Bronchus fibroblast of lung (primary cell): ENCODE measurements at places on chromosomes 16 and 17. TPM values are rescaled to one million over a fixed set of nuclear protein-coding genes. Genes with fewer than 3 reads are reported as not detected.

Gene SLC22A31
- total RNA-seq = 0.45 and 1.7 TPM in 2 replicates

Gene TMEM114
- total RNA-seq = not detected in 2 replicates

Gene IL21R
- total RNA-seq = 16.1 and 16.8 TPM in 2 replicates

Gene CTRB2
- not detected in 2 replicates for total RNA-seq

Gene CHST6
- 1.0 and 2.0 TPM in 2 replicates for total RNA-seq

Gene DNAH2
- under 0.01 and 0.17 TPM in 2 replicates for total RNA-seq

Gene CCL18
- total RNA-seq = not detected in 2 replicates

Gene AP1G1
- total RNA-seq = 40.2 and 44.9 TPM in 2 replicates

Gene TMEM100
- total RNA-seq = 2.7 and 3.4 TPM in 2 replicates

Gene SOX15
- total RNA-seq = 2.4 and 2.7 TPM in 2 replicates

Gene TEKT1
- total RNA-seq = not detected in 2 replicates

Gene ACSM3
- 0.17 and 0.45 TPM in 2 replicates for total RNA-seq

Gene NLRP1
- total RNA-seq = 22.3 and 24.4 TPM in 2 replicates

Gene KRT32
- not detected in 2 replicates for total RNA-seq

Gene NPW
- total RNA-seq = 1.6 and 1.8 TPM in 2 replicates

Gene TEFM
- total RNA-seq = 6.7 and 9.2 TPM in 2 replicates

Gene PRDM7
- total RNA-seq = not detected in 2 replicates

Gene KRTAP9-4
- not detected in 2 replicates for total RNA-seq

Gene CASKIN1
- under 0.01 TPM in 1 of 2 replicates, not detected in the other for total RNA-seq

Gene KRTAP16-1
- not detected in 2 replicates for total RNA-seq

Gene MLST8
- total RNA-seq = 80.4 and 86.6 TPM in 2 replicates

Gene VPS9D1
- total RNA-seq = 8.5 and 9.6 TPM in 2 replicates

Gene IRF8
- 0.30 TPM in 1 of 2 replicates, not detected in the other for total RNA-seq

Gene ITGB3
- 2.4 and 2.8 TPM in 2 replicates for total RNA-seq

Gene CLDN6
- total RNA-seq = 0.15 and 0.17 TPM in 2 replicates

Gene CFAP97D1
- not detected in 2 replicates for total RNA-seq

Gene HSPB9
- not detected in 2 replicates for total RNA-seq

Gene CD300LB
- not detected in 2 replicates for total RNA-seq

Gene KRTAP1-5
- total RNA-seq = 0.50 and 0.59 TPM in 2 replicates

Gene ATAD5
- 2.2 and 3.5 TPM in 2 replicates for total RNA-seq

Gene CACNG1
- not detected in 2 replicates for total RNA-seq

Gene LITAFD
- total RNA-seq = not detected in 2 replicates

Gene RNF222
- not detected in 2 replicates for total RNA-seq

Gene MTSS2
- total RNA-seq = 75.5 and 76.1 TPM in 2 replicates

Gene TERB1
- total RNA-seq = not detected in 2 replicates

Gene MT1A
- total RNA-seq = 23.9 and 27.7 TPM in 2 replicates

Gene MMP15
- total RNA-seq = 2.2 TPM in 2 replicates

Gene CSH2
- not detected in 2 replicates for total RNA-seq

Gene CD7
- 0.30 and 0.34 TPM in 2 replicates for total RNA-seq

Gene P2RX5
- 1.0 and 1.3 TPM in 2 replicates for total RNA-seq

Gene FBRS
- total RNA-seq = 19.3 TPM in 2 replicates

Gene RPA1
- total RNA-seq = 27.1 and 31.4 TPM in 2 replicates

Gene ZNF764
- 5.5 and 6.2 TPM in 2 replicates for total RNA-seq

Gene SLFN12L
- under 0.01 and 0.15 TPM in 2 replicates for total RNA-seq

Gene AOC3
- under 0.01 and 0.15 TPM in 2 replicates for total RNA-seq

Gene UNC13D
- 0.84 and 1.5 TPM in 2 replicates for total RNA-seq

Gene ASIC2
- 0.34 and 0.45 TPM in 2 replicates for total RNA-seq

Gene EFNB3
- total RNA-seq = 0.67 and 0.89 TPM in 2 replicates

Gene MRM1
- total RNA-seq = 6.5 and 9.4 TPM in 2 replicates

Gene TMEM235
- not detected in 2 replicates for total RNA-seq

Gene DHRS11
- total RNA-seq = 10.8 and 11.1 TPM in 2 replicates

Gene CLDN9
- not detected in 2 replicates for total RNA-seq

Gene PRAC2
- total RNA-seq = not detected in 2 replicates

Gene DDX52
- total RNA-seq = 12.0 and 12.6 TPM in 2 replicates

Gene PLA2G10
- total RNA-seq = not detected in 2 replicates

Gene MGAT5B
- total RNA-seq = 0.50 and 1.2 TPM in 2 replicates

Gene TMC8
- total RNA-seq = 0.17 TPM in 1 of 2 replicates, not detected in the other

Gene CBFA2T3
- total RNA-seq = not detected in 2 replicates
